ENCODE measurements at places on chromosomes 5 and 9.

GRCh38 chr9:70410368-70410767, 4.1 kb downstream of the KLF9 start:
- DNase-seq: no peak

GRCh38 chr9:84652496-84653120, 16.9 kb upstream of the NTRK2 start:
- no peak for DNase-seq

GRCh38 chr5:124783285-124783684, 36.8 kb upstream of the ZNF608 start:
- no peak for DNase-seq

DNA sequence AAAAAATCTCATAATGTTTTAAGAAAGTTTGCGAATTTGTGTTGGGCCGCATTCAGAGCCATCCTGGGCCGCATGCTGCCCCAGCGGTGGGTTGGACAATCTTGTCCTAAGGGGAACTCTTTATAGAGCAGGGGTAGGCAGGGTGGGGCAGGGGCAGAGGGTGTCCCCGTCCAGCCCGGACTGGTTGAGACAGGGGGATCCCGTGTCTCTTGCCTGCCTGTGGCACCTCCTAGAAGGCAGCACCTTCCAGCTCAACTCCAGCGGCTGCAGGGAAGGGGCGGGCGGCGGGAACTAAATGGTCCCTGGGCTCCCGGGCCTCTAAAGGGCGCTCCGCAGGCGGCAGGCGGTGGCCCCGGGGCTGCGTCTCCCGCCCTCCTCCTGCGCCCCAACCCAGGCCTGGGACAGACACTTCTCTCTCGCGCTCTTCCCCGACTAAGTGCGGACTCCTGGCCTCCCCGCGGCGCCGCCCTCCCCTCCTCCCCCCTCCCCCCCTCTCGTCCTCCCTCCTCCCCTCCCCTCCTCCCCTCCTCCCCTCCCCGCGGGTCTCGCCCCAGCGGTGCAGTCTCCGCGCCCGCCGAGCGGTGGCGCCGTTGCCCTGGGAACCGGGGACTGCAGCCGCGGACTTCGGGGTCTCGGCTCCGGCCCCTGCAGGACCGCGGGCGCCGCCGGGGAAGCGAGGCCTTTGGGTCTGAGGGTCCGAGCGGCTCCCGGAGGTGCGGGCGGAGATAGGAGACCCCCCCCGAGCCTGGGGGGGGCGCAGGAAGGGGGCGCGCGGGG, 132.6 kb downstream of the MRPL36 start:
- peak; percentile 72 for DNase-seq

- no peak for DNase-seq
Measured at GRCh38 chr5:139475865-139476617, 5.2 kb downstream of the SMIM33 start.

- no peak for DNase-seq
Measured at GRCh38 chr5:90930062-90930461, 371.5 kb downstream of the ADGRV1 start.

DNA sequence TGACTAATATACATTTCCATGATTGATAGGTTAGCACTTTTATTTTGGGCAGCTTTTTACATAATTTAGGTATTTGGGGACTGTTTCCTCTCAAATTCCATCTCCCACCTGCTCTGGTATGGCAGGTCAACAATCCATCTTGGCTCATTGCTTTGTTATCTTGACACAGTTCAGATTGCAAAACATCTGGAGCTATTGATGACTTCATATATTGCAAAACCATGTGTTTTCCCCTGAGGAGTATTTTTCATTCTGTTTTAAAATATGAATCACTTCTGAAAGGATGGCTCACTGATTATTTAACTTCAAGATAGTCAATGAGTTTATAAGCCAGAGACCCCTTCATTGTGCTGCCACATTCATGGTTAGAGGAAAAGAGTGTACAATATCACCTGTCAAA, 1206.0 kb upstream of the C9orf72 start:
- peak; percentile 11 for DNase-seq

Data from NCI-H1930 (cell line).